ENCODE measurements at places on chromosomes 7 and 10.

DNA sequence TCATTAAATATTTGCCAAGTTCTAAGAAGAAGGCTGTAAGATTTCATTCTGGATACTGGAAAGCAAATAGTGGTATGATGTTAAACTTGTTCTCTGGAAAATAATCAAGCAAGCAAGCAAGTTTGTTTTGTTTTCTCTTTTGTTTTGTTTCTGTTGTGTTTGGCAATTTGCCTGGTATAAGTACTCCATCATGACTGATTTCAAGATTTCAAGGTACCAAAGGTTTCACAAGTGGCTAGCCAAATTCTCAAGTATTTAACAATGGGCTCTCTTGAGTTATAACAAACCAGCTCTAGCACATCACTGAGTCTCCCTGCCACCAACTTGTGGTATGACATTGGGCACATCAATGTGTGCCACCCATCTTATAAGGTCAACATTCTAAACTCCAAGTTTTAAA is 151.7 kb upstream of the IGFBP3 start:
- DNase-seq = no peak

DNA sequence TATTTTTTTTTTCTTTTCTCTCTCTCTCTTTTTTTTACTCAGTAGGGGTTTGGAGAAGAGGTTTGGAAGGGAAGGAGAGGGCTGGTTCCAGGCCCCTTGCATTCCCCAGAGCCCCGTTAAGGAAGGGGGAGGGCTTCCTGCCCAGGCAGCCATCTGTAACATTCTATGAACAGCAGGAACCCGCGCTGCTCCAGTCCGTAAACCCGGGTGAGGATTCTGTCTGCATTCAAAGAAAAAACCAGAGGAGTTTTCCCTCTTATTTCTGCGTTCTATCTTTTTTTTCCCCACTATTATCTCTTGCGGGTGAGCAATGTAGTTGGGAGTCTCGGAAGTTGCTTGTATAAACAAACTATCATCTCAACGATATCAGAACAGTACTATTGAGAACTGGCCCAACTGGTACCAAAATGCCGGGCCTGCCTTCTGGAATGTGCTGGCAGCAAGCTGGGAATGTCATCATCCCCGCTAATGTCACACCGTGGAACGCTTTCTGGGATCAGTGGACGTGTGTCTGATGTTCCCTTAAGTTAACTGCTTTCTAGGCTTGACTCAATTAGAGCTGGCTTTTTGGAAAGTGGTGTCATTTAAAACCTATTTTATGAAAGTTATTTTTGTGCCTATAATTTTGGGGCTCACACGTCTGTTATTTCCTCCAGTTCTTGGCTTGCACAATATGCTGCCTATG is 153.1 kb upstream of the MEOX2 start:
- no peak for DNase-seq

DNA sequence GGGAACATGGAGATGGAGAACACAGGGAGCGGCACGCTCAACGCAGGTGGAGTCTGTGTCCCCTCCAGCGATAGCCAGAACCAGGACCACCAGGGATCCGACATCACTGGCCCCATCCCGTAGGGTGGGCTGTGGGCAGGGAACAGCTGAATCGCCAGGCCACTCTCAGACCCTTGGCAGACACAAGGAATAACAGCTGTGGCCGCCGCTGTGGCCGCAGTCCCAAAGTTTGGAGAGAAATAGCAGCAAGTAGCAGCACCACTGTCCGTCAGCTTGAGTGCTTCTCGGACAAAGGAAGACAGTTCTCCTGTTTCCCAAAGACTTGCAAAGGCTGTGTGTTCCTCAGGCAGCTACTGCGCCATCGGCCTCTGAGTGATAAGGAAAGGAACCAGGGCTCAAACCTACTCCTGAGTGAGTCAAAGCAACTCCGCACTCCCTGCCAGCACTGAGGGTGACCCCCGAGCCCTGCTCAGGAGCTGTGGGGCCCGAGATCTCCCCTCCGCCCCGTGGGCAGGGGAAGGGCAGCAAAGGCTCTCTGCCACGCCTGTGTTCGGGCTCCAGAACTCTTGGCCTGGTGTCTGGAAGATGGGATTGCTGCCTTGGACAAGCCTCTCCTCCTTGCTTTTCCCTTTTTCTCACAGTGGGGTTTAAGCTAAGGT is 82.3 kb upstream of the FAM20C start:
- no peak for DNase-seq

- no peak for DNase-seq
Observed at GRCh38 chr10:51020200-51020599, 54.1 kb upstream of the PRKG1 start.

DNA sequence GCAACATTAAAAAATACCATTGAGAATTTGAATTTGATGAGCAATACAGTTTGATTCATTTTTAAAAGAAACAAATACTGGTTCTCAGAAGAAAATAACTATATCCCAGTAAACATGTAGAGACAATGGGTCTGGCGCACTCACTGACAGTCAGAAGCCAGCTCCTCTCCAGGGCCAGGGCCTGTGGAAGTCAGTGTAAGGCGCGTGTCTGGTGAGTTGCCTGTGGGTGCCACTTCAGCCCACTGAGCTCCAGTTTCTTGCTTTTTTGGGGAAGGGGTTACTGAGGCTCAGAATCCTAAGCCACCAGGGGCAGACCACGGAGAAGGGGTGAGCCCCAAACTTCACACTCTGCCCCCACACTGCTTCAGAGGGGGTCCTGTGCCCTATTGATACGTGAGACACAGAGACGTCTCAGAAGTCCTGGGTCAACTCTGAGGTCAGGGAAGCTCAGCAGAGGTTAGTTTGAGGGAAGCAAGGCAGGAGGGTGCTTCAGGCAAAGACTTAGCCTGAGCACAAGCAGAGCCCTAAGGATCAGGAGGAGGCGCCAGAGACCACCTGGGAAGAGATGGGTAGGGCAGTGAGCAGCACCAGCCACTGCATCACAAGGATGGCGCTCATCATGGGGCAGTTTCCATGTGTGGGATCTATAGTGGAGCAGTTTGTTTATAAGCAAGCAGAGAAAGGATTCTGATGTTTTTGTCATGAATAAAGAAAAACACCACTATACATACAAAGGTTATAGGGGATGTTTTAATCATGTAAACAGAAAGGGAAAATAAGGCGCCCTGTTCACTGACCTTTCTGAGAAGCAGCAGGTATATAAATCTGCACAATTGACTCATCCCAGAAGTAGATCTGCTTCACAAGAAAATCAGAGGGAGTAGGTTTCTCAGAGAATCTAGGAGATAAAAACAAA is 95.7 kb downstream of the PKD1L1 start:
- DNase-seq = no peak

DNA sequence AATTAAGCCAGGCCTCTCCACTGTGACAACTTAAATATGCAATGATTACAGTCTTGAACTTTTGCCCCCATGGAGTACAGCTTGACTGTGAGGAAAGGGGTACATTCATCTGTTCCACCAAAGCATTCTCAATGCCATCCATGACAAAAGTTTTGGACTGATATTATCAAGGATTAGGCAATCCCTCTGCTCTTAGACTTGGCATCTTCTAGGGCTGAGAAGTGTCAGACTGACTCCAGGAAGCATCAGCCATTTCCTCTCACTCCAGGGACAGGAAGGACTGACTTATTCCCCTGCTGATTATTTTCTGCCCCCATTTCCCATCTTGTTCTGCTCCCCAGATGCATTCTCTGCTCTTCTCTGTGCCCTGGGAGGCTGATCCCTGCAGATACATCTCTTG is 69.7 kb downstream of the ZNF365 start:
- no peak for DNase-seq

DNA sequence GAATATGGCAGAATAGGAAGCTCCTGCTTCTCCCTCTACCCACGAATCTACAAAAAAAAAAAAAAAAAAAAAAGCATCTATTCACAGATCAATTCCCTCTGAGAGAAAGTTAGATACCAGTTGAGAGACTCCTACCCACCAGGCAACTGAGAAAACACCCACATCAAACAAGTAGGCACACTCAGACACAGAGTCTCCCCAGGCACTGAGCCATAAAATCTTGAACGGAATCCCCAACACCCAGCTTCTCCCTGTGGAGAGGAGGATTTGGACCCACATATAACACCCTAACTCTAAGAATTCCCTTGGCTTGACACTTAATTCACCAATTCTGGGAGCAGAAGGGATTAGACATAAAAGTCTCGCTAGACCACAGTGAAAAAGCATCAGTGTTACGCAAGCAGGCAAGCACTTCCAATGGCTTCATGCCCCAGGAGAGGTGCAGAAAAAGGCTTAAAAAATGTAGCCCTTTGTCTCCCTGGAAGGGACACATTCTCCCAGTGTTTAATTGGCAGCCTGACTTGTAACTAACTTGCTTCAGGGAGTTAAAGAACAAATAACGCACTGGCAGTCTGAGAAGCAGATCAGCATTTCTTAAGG is 192.2 kb downstream of the ELAPOR2 start:
- no peak for DNase-seq

GRCh38 chr10:5499493-5500140 is at the start of gene CALML5:
Gene CALML5, minus strand, starts transcription at chr10:5499570. Its CDS starts 132 bp downstream, at chr10:5499438.
- no peak for DNase-seq

DNA sequence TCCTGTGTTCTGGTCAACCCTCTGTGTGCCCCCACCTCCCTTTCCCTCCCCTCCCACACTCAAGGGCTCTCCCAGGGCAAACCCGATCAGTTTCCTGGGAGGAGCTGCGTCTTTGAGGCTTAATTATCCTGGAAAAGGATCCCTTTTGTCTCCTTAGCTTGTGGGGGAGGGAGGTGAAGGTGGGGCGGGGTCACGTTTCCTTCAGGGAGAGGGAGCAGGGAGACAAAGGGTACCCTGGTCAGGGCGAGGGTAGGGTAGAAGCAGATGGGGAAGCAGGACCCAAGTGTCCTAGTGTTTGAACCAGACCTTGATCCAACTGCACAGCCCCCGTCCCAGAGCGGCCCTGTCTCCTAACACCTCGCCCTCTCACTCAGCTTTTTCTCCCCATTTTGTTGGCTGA is 90.1 kb downstream of the HIF1AN start:
- no peak for DNase-seq

- DNase-seq = no peak
Observed at GRCh38 chr7:13476881-13477444, 512.5 kb downstream of the ETV1 start.

GRCh38 chr7:33870120-33870519 is 35.2 kb upstream of the BMPER start:
- DNase-seq = no peak

DNA sequence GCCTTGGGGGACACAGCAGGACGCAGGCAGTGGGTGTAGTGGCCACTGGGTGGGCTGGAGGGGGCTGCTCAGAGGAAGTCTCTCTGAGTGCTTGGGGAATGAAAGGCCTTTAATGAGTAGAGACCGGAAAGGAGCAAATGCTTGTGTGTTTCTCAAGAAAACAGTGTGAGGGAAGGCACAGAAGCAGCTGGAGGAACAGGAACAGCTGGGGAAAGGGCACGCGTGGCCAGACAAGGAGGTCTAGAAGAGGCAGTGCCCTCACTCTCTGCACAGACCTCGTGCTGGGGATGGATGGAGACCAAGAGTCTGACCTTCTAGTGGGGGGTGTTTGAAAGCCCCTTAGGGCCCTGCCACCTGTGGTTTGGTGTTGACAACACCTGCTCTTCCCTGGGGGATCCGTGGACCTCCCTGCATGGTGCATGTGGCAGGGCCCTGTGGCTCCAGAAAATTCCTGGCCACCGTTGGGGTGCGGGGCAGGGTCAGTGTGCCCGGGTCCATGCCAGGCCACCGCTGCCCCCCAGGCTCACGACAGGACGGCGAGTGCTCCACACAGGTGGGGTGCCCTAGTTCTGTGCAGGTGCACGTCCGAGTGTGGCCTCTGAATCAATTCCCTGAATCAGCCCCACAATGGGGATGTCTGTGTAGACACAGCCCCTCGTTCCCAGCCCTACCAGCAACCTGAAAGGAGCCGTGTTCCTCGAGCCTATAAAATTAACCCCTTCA is 25.9 kb upstream of the FAM20C start:
- DNase-seq = no peak

DNA sequence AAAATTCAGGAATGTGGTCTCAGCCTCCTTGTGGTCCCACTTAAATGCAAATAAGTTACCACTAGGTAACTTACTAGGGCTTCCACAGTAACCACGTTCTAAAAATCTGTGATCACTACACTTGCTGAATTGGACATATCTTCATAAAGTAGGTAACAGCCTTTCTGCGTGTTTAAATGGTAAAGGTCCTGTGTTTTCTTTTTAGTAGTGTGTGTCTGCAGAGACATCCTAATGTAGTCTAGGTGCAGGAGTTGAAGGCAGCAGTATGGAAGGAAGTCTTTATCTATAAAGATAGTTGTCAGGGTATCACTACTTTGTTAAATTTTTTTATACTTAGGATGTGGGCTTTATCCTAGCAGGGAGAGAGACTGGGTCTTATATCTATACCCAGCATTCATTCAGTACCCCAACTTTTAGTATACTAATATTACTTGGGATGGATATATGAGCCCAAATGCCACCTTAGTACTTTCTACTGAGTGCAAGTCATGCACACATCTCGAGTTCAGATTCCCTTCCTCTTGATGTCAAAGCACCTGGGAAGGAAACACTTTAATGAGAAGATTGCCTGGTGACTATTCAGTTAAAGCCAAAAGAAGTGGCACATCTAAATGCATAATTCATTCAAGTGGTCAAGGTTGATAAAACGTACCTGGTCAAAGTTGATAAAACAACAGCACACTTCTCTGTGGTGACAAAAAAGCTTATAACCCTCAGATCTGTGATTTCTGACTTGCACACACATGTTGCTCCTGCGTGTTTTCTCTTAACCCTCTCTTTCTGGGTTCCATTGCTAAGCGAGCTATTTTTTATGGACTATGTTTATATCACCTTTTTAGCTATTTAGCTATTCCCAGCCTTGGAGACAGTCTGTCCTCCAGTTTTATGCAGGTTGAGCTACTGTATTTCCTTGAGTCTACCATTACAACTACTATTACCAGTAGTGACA is 281.1 kb upstream of the DKK1 start:
- no peak for DNase-seq

- DNase-seq = no peak
Observed at GRCh38 chr10:111137007-111137406, 60.2 kb downstream of the ADRA2A start.

DNA sequence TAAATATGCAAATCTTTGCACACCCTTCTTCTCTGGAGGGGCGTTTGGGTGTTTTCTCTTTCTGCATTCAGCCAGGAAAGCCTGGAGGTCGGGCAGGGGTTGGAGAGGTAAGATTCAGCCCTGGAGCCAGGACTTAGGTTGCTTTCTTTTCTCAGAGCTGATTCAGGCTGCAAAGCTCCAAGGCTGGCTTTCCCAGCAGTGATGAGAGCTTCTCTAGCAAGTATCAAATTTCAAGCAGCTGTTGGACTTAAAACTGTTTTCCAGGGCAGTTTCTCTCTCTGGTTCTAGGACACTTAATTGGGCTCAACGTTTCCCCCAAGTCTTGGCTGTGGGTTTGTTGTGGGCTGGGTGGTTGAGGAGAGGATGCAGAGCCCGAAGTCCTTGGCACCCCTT is 608 bp downstream of the AKR1B10 start:
- no peak for DNase-seq

- no peak for DNase-seq
Observed at GRCh38 chr10:37619336-37619735, 238.1 kb downstream of the ZNF248 start.

- no peak for DNase-seq
Observed at GRCh38 chr10:49010295-49010694, 70.7 kb upstream of the LRRC18 start.

- DNase-seq = no peak
Observed at GRCh38 chr7:137962491-137962874, 39.4 kb downstream of the CREB3L2 start.
